Stimulated activated CD4-positive, alpha-beta T cell treated with anti-CD3 and anti-CD28 coated beads, Interleukin-15, amount 100 ng/mL, for 48 hours (primary cell): ENCODE measurements at places on chromosomes 12 and 14.

DNA sequence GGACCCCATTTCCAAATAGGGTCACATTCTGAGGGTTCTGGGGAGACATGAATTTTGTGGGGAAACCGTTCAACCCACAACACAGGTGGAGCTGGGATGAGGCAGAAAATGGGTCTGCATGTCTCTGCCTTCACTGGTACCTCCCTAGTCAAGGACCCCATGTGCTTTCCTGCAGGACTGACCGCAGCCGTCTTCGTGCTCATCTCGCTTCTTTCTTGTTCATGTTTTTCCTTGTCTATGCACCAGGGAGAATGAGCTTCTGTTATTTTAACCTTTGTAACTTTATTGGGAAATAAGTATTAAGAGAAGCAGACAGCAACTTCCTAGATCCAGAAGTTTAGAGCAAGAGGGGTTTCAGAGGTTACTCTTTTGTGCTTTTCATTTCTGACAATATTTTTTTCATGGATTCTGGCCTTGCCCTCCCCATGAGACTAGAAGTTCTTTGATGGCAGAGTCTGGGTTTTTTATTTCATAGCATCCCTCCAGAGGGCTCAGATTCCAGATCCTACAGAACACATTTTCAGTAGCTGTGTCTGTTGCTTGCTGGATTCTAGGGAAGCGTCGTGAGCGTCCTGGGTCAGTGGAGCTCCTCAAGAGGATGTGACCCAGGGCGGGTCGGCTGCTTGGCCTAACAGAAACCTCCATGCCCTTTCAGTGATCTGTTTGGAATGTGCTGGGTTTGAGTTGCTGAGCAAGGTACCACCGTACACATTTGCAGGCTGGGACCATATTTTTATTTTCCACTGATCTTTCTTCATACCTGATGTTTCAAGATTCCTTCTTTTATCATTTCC lies 104.2 kb downstream of the ADGRD1 start:
- DNase-seq = no peak

DNA sequence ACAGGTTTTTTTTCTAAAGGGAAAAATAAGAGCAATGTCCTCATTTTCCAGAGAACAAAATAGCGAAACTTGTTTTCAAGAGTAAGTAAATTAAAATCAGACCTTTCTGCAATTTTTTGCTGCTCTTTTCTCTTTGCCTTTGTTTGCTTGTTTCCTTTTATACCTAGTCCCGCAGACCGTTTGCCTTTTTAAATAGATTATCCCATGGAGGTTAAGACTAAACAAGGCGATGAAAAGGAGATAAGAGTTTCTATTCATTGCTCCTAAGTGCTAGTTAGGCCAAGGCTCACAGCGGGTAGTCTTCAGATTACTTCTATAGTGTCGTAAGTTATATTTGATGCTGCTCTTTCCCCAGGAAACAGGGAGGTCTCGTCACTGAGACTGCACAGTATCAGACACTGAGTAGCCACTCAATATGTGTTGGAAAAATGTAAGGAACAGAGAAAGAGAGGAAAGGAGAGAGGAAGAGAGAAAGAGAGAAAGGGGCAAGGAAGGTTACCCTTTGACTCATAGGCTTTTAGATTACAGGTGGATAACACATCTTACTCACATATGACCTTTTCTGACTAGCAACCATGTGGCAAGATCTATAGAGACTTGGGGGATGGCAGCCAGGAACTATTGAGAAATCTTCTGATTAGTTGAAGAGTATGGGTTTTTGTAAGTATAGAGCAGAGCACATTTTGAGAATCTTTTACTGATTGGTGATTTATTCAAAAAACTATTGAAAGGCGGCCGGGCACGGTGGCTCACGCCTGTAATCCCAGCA lies 107.5 kb upstream of the PARP11 start:
- DNase-seq = no peak

- DNase-seq = no peak
Observed at GRCh38 chr12:97875064-97875463, 412.5 kb downstream of the RMST start.

GRCh38 chr12:107372229-107372658 lies 278.9 kb upstream of the CRY1 start:
- DNase-seq = no peak

DNA sequence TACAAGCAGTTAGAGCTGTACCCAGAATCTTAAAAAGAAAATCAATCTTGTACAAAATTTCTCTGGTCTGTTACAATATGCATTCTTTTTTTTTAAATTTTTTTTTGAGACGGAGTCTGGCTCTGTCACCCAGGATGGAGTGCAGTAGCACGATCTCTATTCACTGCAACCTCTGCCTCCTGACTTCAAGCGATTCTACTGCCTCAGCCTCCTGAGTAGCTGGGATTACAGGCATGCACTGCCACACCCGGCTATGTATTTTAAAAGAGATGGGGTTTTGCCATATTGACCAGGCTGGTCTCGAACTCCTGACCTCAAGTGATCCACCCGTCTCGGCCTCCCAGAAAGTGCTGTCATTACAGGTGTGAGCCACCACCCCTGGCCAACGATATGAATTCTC lies 4.1 kb downstream of the FBXO33 start:
- DNase-seq = no peak

GRCh38 chr12:92556141-92556540 lies 146.6 kb upstream of the PLEKHG7 start:
- no peak for DNase-seq

- DNase-seq = no peak
Observed at GRCh38 chr12:67302162-67302561, 33.0 kb downstream of the CAND1 start.
